Panc1 (cell line): ENCODE measurements at places on chromosomes 5 and 9.
A peak's percentile ranks its signal among the peaks of the same experiment; 100 is the strongest.

GRCh38 chr5:75235711-75236110 lies 967 bp downstream of the ANKRD31 start:
- H3K27me3 ChIP-seq, result no peaks in the 10 kb centered on the region
- no peak overlapping the region for H3K4me3 ChIP-seq
- no peak for DNase-seq
- H3K27ac ChIP-seq, result peak overlapping the region; percentile 83
- H3K36me3 ChIP-seq, result no peaks in the 10 kb centered on the region

GRCh38 chr5:56410696-56411095 lies 177.6 kb upstream of the ANKRD55 start:
- H3K27me3 ChIP-seq, result no peaks in the 10 kb centered on the region
- no peak overlapping the region for H3K4me3 ChIP-seq
- peaks cover 2% of the 10 kb centered on the region for H3K4me1 ChIP-seq
- H3K36me3 ChIP-seq, result no peaks in the 10 kb centered on the region
- no peak overlapping the region for H3K27ac ChIP-seq

- H3K27ac ChIP-seq, result no peak overlapping the region
- H3K27me3 ChIP-seq, result no peaks in the 10 kb centered on the region
- DNase-seq, result no peak
- H3K4me3 ChIP-seq, result no peak overlapping the region
These were observed 901 bp downstream of the ACTL7B start for GRCh38 chr9:108854641-108855528.

DNA sequence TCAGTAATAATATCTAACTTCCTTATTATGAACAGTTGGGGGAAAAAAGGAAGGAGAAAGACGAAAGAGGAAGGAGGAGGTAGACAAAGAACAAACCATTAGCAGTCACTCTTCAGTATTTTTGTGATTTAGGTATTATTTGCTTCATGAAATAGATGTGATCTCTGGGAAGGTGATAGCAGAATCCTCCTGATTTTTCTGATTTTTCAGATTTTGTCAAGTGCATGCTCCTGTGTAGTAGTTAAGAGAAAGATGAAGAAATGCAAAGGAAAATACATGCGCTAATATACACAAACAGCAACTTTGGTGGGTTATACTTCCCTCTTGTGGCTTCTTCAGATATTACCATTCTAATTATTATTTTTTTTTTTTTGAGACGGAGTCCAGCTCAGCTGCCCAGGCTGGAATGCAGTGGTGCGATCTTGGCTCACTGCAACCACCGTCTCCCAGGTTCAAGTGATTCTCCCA lies 31.6 kb downstream of the LMNB1 start:
- no peaks in the 10 kb centered on the region for H3K4me1 ChIP-seq
- DNase-seq, result no peak
- peaks cover 41% of the 10 kb centered on the region for H3K36me3 ChIP-seq
- H3K4me3 ChIP-seq, result no peak overlapping the region
- H3K27ac ChIP-seq, result no peak overlapping the region
- no peaks in the 10 kb centered on the region for H3K27me3 ChIP-seq

GRCh38 chr9:136705564-136705963 lies 6.8 kb upstream of the DIPK1B start:
- H3K4me3 ChIP-seq, result no peak overlapping the region
- no peak for DNase-seq
- H3K27me3 ChIP-seq, result no peaks in the 10 kb centered on the region

DNA sequence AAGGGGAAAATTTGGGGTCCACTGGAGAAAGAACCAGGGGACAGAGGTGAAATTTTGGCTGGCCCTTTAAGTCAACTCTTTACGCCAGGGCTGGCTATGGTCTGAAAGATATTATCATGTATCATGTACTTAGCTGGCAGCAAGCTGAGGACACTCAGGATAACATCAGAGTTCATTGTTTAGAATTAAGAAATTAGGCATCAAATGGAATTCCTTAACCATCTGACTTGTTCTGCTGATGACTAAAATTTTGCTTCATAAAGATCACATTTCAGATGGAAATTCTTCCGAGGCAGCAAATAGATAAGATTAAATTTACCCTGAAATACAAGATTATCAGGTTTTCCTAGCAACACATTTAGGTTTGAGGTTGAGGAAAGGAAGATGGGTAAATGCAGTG lies 269.4 kb upstream of the KLF9 start:
- no peaks in the 10 kb centered on the region for H3K36me3 ChIP-seq
- no peaks in the 10 kb centered on the region for H3K4me1 ChIP-seq
- H3K27ac ChIP-seq, result no peak overlapping the region
- no peaks in the 10 kb centered on the region for H3K27me3 ChIP-seq

- peak overlapping the region; percentile 99 for H3K27ac ChIP-seq
- peak overlapping the region; percentile 86 for H3K4me3 ChIP-seq
- peak; percentile 45 for DNase-seq
- peaks cover 26% of the 10 kb centered on the region for H3K4me1 ChIP-seq
These were observed 527 bp upstream of the SREK1 start for GRCh38 chr5:66143473-66144073.

DNA sequence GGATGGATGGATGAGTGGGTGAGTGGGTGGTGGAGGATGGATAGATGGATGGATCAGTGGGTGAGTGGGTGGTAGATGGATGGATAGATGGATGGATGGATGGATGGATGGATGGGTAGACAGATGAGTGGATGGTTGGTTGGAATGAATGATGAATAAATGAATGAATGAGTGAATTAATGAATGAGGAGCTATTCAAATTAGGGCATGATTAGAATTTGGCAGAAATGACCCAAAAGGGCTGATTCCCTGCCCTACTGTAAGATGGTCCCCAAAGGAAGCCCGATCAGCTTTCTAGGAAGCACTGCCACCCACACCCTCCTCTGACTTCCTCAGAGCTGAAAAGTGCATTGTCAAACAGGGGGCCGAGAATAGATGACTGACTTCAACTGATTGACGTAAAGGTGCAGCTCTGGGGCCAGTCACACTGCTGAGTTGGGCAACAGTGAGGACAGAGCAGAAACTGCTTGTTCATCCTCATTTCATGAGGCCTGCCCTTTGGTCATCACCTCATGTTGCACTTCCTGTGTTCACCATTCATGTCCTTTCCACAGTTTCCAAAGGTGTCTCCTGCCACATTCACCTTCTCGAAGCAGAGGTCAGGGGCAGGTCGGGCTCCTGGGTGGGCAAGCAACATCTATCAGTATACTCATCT lies 34.3 kb downstream of the NIPAL4 start:
- H3K36me3 ChIP-seq, result no peaks in the 10 kb centered on the region
- H3K27ac ChIP-seq, result no peak overlapping the region
- no peak for DNase-seq

DNA sequence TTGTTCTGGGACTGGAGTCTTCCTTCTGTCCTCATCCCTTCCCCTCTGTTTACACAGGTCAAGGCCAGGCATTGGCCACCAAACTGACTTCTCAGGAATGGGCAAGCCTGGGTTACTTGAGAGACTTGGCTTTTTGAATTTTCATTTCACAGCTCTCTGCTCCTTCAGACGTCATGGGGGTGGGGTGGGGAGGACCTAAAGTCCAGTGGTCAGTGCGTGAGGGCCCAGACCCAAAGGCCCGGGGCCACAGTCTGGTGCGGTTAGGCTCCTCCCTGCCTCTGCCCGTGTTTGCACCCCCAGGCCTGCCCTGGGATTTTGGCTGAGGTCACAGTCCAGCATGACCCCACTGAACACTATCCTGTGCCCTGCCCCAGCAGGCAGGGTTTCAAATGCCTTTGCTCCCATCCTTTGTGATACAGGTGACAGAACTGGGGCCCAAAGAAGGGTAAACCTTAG lies 4.1 kb upstream of the CXXC5 start:
- no peak for DNase-seq
- no peaks in the 10 kb centered on the region; the same call in 1 of the 2 replicates for H3K36me3 ChIP-seq
- H3K27ac ChIP-seq, result peak overlapping the region; percentile 79
- H3K4me3 ChIP-seq, result no peak overlapping the region

- no peak overlapping the region for H3K4me3 ChIP-seq
- H3K4me1 ChIP-seq, result no peaks in the 10 kb centered on the region
- no peak overlapping the region for H3K27ac ChIP-seq
- H3K27me3 ChIP-seq, result no peaks in the 10 kb centered on the region
- DNase-seq, result no peak
These were observed 210.6 kb downstream of the DEPDC1B start for GRCh38 chr5:60489377-60489776.

- H3K4me1 ChIP-seq, result no peaks in the 10 kb centered on the region
- DNase-seq, result no peak
- no peaks in the 10 kb centered on the region for H3K36me3 ChIP-seq
- H3K4me3 ChIP-seq, result no peak overlapping the region
- H3K27me3 ChIP-seq, result peaks cover 16% of the 10 kb centered on the region
These were observed 184.3 kb downstream of the TSSK1B start for GRCh38 chr5:113250341-113250953.

- no peaks in the 10 kb centered on the region for H3K36me3 ChIP-seq
- no peak for DNase-seq
- H3K27ac ChIP-seq, result no peak overlapping the region
- no peak overlapping the region for H3K4me3 ChIP-seq
- no peaks in the 10 kb centered on the region for H3K27me3 ChIP-seq
- H3K4me1 ChIP-seq, result no peaks in the 10 kb centered on the region
These were observed 1530.6 kb downstream of the EFNA5 start for GRCh38 chr5:106140101-106140500.

DNA sequence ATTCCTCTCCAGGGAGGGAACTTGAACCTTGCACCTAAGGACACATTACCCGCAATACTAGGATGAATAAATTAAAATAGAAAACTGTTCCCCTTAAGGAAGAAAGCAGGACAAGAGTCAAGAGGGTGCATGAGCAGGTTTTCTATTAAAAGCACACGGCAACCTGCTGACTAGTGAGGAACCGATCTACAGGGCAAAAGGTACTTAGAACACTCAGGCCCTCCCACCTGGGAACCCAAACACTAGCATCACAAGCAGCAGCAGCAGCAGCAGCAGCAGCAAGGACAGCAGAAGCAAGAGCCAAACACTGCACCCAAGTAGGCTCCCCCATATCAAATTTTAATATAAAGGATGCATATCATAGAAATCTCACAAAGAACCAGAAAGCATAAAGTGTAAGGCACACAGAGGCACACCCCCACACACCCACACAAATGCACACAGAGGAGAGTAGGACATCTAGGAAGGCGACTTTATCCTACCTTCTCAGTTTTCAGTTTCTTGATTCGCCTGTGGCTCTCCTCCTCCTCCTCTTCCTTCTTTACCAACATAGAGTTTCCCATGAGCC lies 2.8 kb downstream of the ZNF608 start:
- H3K4me1 ChIP-seq, result peaks cover 34% of the 10 kb centered on the region
- no peak for DNase-seq
- H3K27ac ChIP-seq, result peak overlapping the region; percentile 100
- H3K4me3 ChIP-seq, result peak overlapping the region; percentile 82
- peaks cover 3% of the 10 kb centered on the region; the same call in 1 of the 2 replicates for H3K36me3 ChIP-seq

DNA sequence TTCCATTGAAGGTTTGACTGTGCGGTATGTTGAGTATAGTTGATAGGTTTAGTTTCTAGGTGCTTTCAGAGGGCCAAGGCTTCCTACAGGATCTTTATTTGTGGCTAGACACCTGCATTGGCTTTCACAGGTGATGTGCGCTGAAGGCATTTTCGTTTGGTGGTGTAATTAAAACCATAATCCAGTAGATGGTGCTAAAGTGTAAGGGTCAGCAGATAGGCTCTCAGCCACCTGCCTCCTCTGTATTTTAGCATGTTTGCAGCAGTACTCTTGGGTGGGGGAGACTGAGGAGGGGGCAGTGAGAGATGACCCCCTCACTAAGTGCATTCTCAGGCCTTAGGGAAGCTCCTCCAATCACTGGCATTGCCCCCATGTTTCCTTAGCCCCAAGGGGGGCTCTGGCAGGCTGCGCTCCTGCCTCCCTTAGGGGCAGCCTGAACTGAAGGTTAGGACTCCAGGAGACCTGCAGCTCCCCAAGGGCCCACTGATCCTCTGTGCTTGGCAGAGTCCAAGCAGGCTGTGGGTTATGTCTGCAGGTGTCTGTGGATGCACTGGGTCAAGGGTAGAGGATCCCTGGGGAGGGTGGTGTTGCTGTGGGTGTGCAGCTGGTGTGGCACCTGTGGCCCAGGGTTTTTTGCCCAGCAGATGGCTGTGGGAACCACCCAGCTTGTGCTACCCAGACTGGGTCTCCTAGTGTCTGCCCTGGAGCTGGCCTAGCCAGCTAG lies 23.4 kb downstream of the CDK20 start:
- no peaks in the 10 kb centered on the region for H3K36me3 ChIP-seq
- no peak overlapping the region for H3K4me3 ChIP-seq
- no peaks in the 10 kb centered on the region for H3K27me3 ChIP-seq
- DNase-seq, result peak; percentile 10
- H3K27ac ChIP-seq, result no peak overlapping the region
- no peaks in the 10 kb centered on the region for H3K4me1 ChIP-seq

DNA sequence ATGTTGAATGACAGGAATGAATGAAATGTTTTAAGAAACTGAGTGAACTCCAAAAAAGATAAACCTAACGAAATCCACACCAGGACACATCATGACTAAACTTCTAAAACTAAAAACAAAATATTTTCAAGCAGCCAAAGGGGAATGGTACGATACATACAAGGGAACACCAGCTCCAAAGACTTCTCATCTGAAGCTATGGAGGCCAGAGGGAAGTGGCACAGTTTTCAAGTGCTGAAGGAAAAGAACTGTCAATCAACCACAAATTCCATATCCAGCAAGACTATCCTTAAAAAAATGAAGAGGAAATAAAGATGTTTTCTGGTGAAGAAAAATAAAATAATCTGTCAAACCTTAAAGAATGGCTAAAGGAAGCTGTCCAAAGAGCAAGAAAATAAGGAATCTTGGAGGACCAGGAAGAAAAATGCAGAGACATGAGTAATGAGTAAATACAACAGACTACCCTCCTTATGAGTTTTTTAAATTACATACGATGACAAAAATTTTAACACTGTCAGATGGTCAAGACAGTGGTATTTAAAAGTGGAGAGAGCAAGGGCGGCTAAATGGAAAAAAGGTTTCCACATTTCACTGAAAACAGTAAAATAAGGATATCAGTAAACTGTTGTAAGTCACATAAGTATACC lies 12.0 kb downstream of the CAMSAP1 start:
- peaks cover 13% of the 10 kb centered on the region for H3K4me1 ChIP-seq
- no peaks in the 10 kb centered on the region for H3K27me3 ChIP-seq
- DNase-seq, result no peak
- no peak overlapping the region for H3K27ac ChIP-seq
- H3K36me3 ChIP-seq, result no peaks in the 10 kb centered on the region

DNA sequence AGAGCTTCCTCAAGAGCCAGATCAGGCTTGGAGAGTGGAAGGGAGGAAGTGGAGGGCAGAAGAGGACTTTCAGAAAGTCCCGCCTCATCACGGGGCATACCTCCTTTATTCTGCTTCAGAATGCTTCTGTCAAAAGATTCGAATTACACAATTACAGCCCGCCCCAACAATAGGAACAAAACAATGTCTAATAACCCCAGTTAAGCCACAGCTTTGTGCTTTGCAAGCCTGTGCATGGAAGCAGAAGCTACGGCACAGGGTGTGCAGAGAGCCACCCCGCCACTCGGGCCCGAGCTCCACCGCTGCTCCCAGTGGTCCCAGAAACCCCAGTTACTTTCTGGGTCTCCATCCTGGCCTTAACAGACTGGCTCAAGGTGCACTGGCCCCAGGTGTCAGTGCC lies 23.5 kb downstream of the HNRNPH1 start:
- peaks cover 6% of the 10 kb centered on the region for H3K36me3 ChIP-seq
- no peak for DNase-seq
- H3K4me1 ChIP-seq, result no peaks in the 10 kb centered on the region
- H3K4me3 ChIP-seq, result no peak overlapping the region
- H3K27me3 ChIP-seq, result no peaks in the 10 kb centered on the region
- no peak overlapping the region for H3K27ac ChIP-seq

- H3K4me3 ChIP-seq, result no peak overlapping the region
- no peak overlapping the region for H3K27ac ChIP-seq
- no peak for DNase-seq
- no peaks in the 10 kb centered on the region; the same call in 1 of the 2 replicates for H3K27me3 ChIP-seq
These were observed 200.9 kb downstream of the MEF2C start for GRCh38 chr5:88682131-88682530.

GRCh38 chr5:149188383-149188782 lies 47.1 kb downstream of the ABLIM3 start:
- no peaks in the 10 kb centered on the region for H3K36me3 ChIP-seq
- H3K4me3 ChIP-seq, result no peak overlapping the region
- H3K27ac ChIP-seq, result no peak overlapping the region
- no peak for DNase-seq
